ENCODE measurements at places on chromosomes 4 and X.

- DNase-seq = no peak
Observed at GRCh38 chr4:128355305-128355704, 67.7 kb upstream of the PGRMC2 start.

GRCh38 chrX:109848461-109849050 is 115.5 kb upstream of the ACSL4 start:
- no peak for DNase-seq

GRCh38 chr4:133711817-133712216 is 489.8 kb downstream of the PABPC4L start:
- no peak for DNase-seq

DNA sequence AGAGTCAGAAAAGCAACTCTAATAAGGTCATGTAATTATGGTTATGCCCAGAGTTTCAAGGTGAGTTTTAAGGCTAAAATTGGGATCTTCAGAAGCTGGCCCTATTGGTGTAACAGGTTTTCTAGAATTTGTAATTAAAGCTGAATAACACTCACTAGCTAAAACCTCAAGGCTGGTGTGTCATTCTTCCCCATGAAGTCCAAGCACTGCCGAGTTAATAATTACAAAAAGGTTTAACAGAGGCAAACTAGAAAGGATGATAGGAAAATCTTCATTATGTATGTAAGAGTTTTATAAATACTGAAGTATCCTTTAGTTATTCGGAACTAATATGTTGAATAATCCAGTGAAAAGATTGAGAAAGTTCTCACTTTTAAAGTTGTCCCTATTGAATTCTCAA is 34.3 kb downstream of the MXRA5 start:
- DNase-seq = no peak

GRCh38 chrX:112867570-112867969 is 26.9 kb upstream of the AMOT start:
- no peak for DNase-seq

DNA sequence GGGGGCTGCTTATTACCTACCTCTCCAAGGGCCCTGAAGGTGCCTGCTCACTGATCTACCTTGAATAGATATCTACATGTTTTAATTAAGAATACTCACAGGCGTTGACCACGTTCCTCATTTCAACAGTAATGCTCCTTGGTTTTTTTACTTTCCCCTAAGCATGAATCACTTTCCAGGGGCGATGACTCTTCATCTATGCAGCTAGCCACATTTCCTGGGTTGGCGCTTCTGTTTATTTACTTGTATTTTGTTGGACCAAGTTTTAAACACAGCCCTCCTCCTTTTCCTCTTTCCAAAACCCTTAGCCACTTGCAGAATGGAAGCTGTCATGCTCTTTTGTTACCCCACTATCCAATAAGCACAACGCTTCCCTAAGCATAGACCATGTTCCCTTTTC is 50.8 kb downstream of the CBLL2 start:
- no peak for DNase-seq

GRCh38 chr4:8247047-8247930 is 22.3 kb upstream of the HTRA3 start:
- no peak for DNase-seq

Measured in esophagus squamous epithelium (tissue), 5 donors.